Stimulated activated CD8-positive, alpha-beta memory T cell treated with anti-CD3 and anti-CD28 coated beads, Interleukin-15, amount 100 ng/mL, for 24 hours (primary cell): ENCODE measurements at places on chromosomes 5 and 9.
A peak's percentile ranks its signal among the peaks of the same experiment; 100 is the strongest.

- DNase-seq, result no peak
Measured at GRCh38 chr9:33737811-33738606, 57.4 kb upstream of the PRSS3 start.

DNA sequence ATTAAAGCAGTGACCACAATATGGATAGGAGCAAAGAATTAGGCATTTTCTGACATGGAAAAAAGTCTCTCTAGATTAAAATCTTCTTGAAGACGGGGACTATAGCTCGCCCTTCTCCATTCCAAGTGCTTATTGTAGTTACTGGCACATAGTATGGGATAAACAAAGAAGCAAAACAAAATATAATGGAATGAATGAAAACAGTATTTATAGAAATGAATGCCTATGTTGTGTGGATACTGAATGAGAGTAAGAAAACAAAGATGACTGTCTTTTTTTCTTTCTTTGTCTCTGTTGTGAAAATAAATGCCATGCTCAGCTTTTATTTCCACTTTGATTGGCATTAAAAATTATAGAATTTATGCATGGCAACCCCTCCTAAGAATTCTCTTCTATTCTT lies 1414.3 kb upstream of the ACO1 start:
- no peak for DNase-seq

- no peak for DNase-seq
Measured at GRCh38 chr9:21611891-21612290, 129.8 kb upstream of the IFNE start.

GRCh38 chr9:96686638-96687335 lies 31.7 kb upstream of the PRXL2C start:
- DNase-seq, result peak; percentile 39

GRCh38 chr9:127155314-127155960 lies 33.0 kb upstream of the ANGPTL2 start:
- no peak for DNase-seq

- no peak for DNase-seq
Measured at GRCh38 chr9:24901319-24901718, 355.6 kb upstream of the IZUMO3 start.

DNA sequence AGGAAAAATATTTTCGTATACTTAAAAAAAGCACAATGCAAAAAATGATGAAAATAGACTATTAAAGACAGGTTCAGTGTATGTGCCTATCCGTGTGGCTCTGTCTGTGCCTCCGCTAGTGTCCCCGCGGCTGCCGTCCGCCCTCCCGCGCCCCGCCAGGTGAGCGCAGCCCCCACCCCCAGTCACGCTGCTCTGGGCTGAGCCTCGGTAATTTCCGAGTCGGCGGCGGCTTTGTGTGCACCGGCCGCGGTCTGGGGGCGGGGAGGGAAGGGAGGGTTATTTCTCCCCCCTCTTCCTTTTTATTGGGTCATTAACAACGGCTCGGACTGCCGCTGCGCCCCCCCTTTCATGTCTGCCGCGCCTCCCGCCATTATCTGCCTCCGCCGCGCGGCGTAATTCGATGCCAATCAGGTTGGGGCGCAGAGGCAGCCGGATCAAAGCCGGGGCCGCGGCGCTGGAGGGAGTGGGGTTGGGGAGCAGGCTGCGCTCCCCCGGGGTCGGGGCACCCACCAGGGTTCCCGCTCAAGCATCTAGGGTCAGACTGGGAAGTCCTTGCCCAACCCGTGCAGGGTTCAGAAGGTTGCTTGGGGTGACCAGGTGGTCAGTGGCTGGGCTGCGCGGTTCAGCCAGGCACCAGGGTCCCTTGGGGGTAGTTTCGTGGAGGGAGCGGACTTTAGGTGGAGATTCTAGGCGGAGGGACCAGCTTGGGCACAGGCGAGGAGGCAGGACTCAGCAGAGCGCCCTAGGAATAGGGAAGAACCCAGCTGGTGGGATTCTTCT lies 39.5 kb upstream of the PSD2 start:
- DNase-seq, result no peak

GRCh38 chr5:8233479-8233878 lies 364.5 kb downstream of the MTRR start:
- DNase-seq, result no peak

DNA sequence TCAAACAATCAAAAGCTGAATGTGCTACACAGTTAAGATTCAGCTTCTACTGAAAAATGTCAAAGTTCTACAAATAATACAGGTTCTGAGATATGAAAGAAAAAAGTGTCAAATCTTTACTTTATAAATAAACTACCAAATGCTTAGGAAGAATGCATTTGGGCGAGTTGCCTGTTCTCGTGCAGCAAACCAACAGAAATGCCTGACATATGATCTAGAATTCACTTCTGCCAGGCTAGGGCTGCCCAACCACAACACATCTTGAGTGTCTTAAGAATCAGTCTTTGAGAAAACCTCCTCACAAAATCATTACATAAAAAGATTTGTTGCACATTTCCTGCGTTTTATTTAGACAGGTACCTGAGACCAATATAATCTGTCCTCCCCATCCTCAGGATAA lies 42.2 kb downstream of the ANKH start:
- DNase-seq, result no peak

DNA sequence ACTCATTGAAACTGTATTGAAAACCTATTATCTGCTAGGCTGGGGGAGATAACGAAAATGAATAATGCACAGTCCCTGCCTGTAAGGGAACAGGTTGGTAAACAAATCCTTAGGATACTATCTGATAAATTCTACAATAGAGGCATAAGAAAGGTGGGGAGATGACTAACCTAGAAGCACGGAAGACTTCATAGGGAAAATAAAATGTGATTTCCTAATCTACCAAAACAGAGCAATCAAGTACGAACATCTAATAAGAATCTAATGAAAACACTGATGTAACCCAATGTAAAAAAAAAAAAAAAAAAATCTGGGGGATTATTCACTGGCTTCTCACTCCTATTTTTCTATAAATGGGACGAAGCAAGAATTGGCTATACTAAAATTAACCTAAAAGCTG lies 124.4 kb downstream of the SLF1 start:
- no peak for DNase-seq

DNA sequence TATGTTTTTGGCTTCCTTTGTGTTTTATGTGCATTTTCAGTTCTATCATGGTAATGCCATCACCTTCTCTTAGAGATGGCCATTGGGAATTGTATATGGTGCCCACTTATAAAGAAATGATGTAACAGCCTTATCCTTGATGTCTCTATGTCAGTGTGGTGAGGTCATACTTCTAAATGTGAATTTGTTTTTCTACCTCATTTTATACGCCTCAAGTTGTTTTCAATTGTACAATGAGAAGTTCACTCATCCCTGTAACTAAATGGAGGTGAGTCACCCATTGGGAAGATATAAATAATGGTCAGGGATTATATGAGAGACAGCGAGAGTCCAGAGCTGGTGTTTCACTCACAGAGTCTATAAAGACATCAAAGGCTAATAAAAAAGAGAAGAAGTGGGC lies 402.4 kb downstream of the AGTPBP1 start:
- no peak for DNase-seq

GRCh38 chr5:67245259-67245846 lies 48.8 kb upstream of the CD180 start:
- no peak for DNase-seq

DNA sequence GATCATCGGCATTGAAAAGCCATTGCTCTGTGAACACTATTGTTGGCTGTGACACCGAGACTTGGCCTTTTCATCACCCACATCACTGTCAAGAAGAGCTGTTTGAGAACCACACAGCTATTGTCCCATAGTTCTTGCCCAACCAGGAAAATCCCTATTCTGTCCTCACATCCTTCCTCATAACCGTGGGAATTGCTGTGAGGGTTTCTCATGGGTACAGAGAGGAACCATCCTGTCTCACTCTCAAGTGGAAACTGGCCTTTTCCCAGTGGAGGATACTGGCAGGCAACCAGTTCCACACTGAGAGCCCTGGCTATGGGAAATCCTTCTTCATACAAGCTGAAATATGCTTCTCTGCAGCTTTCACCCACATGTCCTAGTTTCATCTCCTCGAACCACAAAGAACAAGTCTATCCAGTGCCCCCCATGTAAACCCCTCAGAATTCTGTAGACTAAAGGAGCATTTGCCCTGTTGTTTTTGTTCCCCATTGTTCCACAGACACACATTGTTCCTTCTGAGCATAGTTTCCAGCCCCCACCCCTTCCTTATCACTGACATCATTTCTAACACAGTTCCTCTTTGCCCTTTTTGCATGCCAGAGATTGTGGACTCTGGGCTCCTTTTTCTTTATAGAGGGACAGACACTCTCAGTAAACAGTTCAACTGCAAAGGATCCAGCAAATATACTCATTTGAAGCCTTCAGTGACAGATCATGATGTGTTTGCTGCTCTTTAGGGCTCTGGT lies 57.8 kb upstream of the C5orf46 start:
- DNase-seq, result no peak

- no peak for DNase-seq
Measured at GRCh38 chr5:29185558-29185957, 2007.9 kb upstream of the CDH6 start.

DNA sequence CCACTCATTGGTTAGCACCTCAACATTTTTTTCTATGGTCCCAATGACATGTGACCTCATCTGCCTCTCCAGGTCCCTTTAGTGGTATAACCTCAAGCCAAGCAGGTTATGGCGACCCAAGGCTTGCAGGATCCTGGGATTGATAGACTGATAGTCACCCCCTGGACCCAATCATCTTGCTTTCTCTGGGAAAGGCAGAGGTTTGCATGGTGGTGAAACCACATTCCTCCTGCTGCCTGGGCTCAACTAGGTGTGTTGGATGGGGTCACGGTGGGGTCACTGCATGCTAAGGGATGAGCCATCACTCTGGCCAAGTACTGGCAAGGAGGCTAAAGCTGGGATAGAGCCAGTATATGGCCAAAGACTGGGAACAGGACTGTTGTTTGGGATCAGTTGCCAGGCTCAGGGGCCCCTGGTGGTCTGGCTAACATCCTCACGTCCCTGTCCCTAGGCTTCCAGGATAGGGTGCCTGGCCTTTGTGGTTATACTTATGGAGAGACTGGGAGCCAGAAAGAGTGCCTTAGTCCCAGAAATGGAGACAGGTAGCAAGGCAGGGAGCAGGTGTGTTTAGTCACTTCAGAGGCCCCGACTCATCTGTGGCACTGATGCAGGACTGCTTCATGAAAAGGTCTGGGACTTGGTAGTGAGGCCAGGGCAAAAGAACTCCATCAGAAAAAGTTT lies 4.6 kb upstream of the SMIM32 start:
- DNase-seq, result no peak

DNA sequence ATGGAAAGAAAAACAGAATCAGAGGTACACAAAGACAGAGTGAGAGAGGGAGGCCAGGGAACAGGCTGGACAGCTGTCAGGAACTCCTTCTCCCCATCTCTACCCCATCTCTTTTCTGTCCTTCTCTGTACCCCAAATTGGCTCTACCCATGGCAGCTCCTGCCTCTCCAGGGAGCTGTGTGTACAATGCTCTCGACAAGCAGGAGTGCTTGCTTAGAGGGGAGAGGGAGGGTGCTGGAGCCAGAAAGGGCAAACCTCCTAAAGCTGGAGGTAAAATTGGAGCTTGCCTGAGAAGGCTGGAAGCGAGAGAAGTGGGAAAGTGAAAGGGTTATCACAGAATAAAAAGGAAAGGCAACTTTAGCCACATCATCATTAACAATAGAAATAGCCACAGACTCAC lies 6.4 kb downstream of the TPM2 start:
- no peak for DNase-seq

DNA sequence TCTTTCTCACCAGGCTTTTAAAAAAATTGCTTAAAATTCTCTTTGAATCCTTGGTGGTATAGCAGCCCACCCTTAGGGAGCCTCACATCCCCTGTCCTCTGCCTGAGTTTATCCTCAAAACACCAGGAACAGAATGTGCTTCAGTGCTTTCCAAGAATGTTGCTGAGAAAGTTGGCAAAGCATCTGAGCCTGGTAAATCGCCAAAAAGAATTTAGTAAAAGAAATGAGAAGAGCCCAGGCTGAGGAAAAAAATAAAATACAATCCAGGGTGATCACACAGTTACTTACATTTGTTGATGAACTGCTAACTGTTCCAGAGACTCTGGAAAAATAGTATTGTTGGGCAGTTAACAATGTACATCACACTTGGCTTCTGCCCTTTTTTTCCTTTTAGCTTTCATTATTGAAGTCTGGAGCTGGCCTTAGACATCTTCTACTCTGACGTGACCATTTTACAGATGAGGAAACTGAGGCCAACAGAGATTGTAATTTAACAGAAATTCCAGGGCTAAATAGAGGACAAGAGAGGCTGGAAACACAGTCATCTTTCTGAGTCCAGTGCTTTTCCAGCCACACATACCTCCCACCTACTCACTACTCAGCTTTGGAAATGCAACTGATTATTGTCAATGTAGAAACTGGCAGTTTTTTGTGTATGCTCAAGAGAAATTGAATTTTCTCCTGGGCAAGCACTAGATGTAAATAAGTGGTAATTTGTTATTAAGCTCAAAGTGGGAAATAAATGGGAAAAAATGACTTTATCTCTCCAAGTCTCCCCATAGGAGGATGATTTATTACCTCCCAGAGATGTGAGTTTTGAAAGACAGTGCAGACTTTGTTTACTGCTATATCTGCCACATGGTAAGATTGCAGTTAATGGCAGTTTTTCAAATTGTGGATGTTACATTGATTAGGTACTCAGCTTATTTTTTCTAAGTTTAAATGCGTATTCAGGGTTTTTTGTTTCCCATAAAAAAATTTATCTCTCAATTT lies 86.7 kb upstream of the ALDH1A1 start:
- DNase-seq, result no peak

DNA sequence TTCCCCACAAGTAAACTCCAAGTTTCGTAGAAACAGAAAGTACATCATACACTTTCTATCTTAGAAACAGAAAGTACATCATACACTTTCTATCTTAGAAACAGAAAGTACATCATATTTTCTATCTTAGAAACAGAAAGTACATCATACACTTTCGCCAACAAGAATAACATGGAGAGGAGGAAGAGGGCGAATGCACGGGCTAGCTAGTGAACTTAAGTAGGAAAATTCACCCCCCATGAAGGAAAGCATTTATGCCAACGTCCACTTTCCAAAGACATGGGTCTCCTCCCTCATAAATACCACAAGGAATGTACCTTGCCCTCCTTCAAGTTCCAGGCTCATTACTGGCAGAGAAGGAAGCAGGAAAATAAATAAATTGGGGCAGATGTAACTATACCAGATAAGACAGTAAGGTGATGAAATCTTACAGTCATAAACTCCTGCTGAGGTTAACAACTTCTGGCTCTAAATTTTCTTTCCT lies 64.7 kb downstream of the FRMD3 start:
- no peak for DNase-seq

GRCh38 chr9:113564498-113565237 lies 101.1 kb downstream of the RGS3 start:
- no peak for DNase-seq

- no peak for DNase-seq
Measured at GRCh38 chr5:69265931-69266330, 31.2 kb downstream of the CDK7 start.

GRCh38 chr9:136624184-136624951 lies 38.3 kb upstream of the EGFL7 start:
- no peak for DNase-seq

DNA sequence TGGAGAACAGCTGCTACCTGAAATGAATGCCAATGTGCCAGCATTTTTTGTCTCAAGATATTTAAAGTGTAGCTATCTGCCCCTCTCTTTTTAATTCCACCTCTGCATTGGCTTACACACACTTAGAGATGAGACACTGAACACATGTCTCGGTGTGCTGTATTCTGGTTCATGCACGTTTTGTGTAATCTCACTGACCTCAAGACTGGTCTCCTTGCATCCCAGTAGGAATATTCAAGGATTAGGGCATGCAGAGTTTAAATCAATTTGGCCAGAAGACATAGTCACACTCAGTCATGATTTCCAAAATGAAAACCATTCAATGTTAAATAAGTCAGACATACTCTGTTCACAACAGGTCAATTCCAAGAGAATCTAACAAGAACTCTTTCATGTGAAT lies 561.8 kb upstream of the TUSC1 start:
- no peak for DNase-seq
